BJ (cell line): ENCODE measurements at places on chromosomes 6 and 20.

- no peak for DNase-seq
Observed at GRCh38 chr6:2132416-2132815, 113.0 kb downstream of the GMDS start.

- no peak for DNase-seq
Observed at GRCh38 chr6:41900861-41901260, 5.7 kb upstream of the USP49 start.

- no peak for DNase-seq
Observed at GRCh38 chr6:132161283-132161682, 210.1 kb upstream of the CCN2 start.

- DNase-seq: no peak
Observed at GRCh38 chr6:129695373-129696027, 14.5 kb downstream of the ARHGAP18 start.

GRCh38 chr6:134082191-134082590 lies 29.8 kb upstream of the SLC2A12 start:
- no peak for DNase-seq

DNA sequence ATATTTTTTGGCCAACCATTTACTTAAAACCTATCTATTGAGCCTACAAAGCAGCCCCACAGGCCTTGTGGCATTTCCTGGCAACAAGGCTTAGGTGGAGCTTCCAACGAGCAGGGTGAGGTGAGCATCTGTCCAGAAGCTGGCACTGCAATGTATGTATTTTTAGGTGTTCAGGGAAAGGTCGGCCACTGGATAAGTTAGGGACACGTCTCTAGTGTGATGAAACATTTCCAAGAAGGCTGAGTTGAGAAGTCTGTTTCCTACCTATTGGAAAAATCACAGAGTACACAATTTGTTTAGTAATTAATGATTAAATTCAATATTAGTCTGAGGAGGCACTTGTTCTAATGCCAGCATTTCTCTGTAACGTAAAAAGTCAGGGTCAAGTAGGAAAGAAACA lies 17.8 kb upstream of the RCAN2 start:
- DNase-seq: no peak
